Skin of body (tissue), 3 donors: ENCODE measurements at places on chromosomes 2 and 18. TPM values are rescaled to one million over a fixed set of nuclear protein-coding genes. Genes with fewer than 3 reads are reported as not detected.

DNA sequence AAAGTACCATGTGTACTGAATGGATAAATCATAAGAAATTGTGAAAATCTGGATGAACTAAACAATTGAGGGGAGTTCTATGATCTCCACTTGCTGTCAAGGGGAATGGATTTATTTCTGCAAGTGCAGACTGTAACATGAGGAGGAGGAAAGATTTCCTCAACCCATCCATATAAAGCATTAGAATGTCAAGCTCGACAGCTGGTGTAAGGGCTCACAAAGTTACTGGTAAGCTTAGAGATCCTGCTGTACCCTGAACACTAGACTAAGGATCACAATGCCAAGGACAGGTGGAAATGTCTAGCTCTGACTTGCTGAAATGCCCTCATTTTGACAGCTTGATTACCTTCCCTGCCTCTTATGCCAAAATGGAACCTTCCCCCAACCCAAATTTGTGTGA is 125.3 kb downstream of the TCF4 start:
- DNase-seq = no peak

DNA sequence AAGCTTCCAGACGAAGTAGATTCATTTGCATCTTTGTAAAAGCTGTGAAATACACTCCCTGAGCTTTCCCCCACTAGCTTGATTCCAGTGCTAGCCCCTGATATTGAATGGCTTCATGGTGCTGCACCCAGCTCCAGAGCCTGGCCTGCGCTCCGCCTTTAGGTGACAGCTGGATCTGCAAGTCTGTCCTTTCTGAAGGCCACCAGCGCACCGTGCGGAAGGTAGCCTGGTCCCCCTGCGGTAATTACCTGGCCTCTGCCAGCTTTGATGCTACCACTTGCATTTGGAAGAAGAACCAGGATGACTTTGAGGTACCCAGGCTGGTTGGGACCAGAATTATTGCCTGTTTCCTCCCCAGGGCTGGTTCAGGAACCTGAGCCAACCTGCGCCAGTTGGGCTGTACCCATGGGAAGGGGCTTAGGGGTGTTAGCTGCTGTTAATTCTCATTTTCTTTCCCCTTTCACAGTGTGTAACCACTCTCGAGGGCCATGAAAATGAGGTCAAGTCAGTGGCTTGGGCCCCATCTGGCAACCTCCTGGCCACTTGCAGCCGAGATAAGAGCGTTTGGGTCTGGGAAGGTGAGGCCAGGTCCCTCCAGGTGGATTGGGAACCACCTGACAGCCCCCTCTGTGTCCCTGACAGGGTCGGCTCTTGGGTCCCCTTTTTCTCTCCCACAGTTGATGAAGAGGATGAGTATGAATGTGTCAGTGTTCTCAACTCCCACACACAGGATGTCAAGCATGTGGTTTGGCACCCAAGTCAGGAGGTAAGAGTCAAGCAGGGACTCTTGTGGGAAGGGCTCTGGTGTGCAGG is 1.3 kb downstream of the CIAO1 start:
- peak; percentile 12 for DNase-seq

DNA sequence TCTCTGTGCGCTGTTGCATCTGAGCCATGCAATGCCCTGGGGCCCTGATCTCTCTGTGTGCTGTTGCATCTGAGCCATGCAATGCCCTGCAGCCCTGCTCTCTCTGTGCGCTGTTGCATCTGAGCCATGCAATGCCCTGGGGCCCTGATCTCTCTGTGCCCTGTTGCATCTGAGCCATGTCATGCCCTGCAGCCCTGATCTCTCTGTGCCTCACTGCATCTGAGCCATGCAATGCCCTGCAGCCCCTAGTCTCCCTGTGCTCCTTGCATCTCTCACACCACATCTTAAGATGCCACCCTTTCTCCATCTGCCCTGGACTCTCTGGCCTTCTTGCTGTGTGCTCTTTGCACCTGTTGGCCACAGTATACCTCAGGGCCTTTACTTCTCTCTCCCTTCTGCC is 56.2 kb downstream of the SOX11 start:
- DNase-seq = no peak

DNA sequence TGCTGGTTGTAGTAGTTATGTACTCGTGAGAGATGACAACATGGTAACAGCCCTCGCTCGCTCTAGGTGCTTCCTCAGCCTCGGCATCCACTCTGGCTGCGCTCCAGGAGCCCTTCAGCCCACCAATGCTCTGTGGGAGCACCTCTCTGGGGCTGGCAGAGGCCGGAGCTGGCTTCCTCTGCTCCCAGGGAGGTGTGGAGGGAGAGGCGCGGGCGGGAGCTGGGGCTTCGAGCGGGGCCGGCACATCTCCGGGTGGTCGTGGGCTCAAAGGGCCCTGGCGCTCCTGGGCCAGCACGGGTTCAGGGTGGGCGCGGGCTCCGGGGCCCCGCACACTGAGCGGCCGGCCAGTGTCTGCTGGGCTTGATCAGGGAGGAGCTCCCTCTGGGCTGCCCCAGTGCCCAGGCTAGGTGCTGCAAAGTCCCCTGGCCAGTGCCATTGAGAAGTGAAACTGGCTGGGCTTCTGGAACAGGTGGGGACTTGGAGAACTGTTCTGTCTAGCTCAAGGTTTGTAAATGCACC is 1012.1 kb downstream of the CNTNAP5 start:
- DNase-seq = no peak

GRCh38 chr18:77220726-77221125 is 28.9 kb upstream of the GALR1 start:
- DNase-seq = no peak

DNA sequence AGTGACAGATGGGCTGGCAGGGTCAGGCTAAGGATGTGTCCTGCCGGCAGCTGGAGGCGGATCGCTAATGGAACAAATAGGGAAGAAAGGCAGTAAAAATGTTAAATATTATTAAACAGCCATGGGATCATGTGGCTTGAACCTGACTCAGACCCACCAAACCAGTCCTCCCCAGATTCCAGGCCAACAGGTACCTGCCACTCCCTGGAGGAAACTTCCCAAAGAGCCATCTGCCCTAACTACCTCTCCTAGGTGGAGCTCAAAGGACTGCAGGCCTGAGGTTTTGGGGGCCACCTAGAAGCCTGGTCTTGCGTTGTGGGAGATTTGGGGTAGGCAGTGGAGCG is 34.3 kb downstream of the CIB4 start:
- DNase-seq = no peak

- no peak for DNase-seq
Observed at GRCh38 chr2:204170411-204170810, 233.8 kb downstream of the ICOS start.

- no peak for DNase-seq
Observed at GRCh38 chr2:1360557-1361250, 52.6 kb upstream of the TPO start.

GRCh38 chr2:75596784-75597183 is 36.0 kb upstream of the EVA1A start:
- DNase-seq = no peak

GRCh38 chr18:76518123-76518859 is 23.2 kb upstream of the ZNF516 start:
- peak; percentile 61 for DNase-seq

- no peak for DNase-seq
Observed at GRCh38 chr2:10335046-10335840, 32.5 kb downstream of the HPCAL1 start.

GRCh38 chr2:145412155-145412554 is 892.2 kb upstream of the ZEB2 start:
- no peak for DNase-seq

DNA sequence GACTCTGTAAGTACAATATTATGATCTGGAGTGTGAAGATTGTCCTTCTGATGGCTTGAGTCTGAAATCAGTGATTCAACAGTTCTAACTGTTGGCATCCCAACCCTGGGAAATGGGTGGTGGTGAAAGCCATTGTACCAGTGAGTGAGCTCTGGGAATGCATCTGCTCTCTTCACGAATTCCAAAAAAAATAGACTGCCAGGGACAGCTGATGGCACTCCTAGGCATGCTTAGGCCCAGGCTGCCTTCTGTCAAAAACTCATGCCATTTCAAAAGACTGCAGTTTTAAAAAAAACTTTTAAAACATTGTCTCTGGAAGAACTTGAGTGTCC is 20.3 kb downstream of the OXER1 start:
- DNase-seq = no peak

DNA sequence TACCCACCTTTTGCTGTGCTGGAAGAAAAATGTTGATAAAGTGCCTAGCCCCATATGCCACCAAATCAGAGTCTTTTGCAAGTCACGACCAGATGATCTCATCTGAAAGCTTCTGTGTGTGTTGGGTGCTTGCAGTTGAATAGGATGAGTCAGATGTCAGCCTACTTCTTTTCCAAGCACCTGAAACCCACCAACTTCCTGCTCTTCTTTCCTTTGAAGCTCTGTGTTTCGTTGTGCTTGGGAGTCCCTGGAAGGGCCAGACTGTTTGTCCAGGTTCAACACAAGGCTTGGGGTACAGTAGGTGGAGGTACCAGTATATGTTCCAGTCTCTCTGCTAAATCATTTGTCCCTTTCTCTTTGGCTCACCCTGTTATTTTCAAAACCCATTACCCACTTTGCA is 36.8 kb upstream of the LCLAT1 start:
- DNase-seq = no peak

- no peak for DNase-seq
Observed at GRCh38 chr18:79478484-79479115, 82.9 kb downstream of the NFATC1 start.

- DNase-seq = no peak
Observed at GRCh38 chr2:102815285-102815684, 53.5 kb downstream of the TMEM182 start.

DNA sequence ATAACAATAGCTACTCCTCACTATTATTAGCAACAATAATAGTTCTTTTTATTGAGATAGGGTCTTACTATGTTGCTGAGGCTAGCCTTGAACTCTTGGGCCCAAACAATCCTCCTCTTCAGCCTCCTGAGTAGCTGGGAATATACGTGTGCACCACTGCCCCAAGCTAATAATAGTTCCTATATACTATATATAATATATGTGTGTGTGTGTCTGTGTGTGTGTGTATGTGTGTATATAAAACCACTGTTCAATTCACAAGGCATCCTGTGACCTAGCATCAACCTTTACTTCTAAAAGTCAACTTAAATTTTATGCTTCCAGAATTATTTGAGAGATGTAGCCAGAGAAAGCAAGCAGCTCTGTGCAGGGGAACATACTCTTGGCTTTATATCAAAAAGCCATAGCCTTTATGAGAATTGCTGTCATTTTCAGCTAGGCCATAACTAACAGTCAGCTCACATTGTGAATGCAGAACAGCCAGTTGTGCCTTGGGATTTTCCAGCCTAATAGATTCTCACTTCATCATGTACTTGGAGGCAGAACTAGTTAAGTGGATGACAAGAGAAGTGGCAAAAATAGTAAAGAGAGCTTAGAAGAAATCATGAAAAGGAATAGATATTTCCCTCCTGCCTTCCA is 665.5 kb downstream of the NYAP2 start:
- DNase-seq = peak; percentile 33

- no peak for DNase-seq
Observed at GRCh38 chr2:10331027-10331701, 28.5 kb downstream of the HPCAL1 start.

DNA sequence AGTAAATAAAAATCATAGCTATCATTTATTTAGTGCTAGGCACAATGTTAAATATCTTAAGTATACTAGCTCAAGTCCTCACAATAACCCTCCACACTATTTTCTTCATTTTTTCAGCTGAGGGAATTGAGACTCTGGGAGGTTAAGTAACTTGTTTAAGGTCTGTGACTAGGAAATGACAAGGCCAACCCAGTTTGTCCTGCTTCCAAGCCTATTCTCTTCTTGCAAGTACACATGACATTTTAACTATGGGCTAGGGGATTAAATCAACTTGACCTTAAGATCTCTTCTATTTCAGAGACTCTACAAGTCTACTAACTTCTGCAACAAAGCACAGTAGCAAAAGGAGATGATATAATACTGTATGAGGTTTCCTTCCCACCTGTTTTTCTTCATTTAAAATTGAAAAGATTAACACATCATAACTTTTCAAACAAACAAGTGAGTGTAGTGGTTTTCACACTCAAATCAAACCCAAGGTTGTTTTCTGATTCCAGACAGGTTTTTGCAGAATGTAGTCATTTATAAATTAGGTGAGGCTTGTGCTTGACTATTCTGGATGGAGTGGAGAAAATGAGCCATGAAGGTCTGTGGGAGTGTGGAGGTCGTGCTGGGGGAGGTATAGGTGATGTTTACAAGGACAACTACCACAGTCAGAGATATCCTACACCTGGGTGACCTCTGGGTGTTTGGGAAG is 57.0 kb downstream of the CD28 start:
- DNase-seq = no peak

DNA sequence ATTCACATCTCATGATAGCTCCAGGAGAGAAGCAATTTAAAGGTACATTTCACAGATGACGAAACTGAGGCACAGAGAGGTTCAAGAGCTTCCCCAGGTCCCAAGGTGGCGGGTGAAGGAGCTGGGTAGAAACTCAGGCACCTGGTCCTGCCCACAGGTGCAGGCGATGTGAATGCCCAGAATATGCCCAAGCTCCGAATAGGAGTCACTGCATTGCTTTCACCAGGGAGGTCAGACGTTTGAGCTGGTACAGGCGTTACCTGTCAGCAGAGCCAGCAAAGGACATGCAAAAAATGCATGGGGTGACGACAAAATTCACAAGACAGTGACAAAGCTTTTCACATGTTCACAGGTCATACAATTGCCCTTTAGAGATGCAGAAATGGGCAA is 247.9 kb downstream of the HDAC4 start:
- DNase-seq = no peak

GRCh38 chr2:117972476-117973123 is 41.3 kb downstream of the CCDC93 start:
- DNase-seq = no peak

- no peak for DNase-seq
Observed at GRCh38 chr2:45763255-45763654, 111.8 kb downstream of the PRKCE start.

GRCh38 chr2:16682431-16683118 is 16.9 kb upstream of the CYRIA start:
- DNase-seq = no peak

DNA sequence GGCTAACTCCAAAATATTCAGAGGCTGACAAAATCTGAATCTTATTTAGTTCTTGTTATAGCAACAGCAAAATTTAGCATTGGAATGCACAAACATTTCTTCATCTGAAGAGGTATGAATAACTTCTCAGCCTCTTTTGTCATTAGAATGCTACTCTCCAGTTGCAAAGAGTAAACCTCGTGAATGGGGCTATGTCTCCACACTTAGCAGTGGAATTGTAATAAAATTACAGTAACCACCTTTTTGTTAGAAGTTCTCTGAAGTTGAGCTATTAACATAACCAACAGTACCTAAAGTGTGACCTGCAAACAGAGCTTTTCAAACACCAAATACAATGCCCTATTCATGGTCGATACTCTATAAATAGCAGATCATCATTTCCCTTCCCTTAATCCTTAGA is 50.2 kb upstream of the GALNT3 start:
- DNase-seq = no peak

CD207 gene
- total RNA-seq = 5.3 TPM

VSNL1 gene
- total RNA-seq = 21.9 TPM

SALL3 gene
- under 0.01 TPM for total RNA-seq

FBXO41 gene
- total RNA-seq = 0.79 TPM

GKN1 gene
- total RNA-seq = not detected

CENPO gene
- 8.0 TPM for total RNA-seq

RGPD3 gene
- 0.30 TPM for total RNA-seq

DQX1 gene
- 0.59 TPM for total RNA-seq

RPRM gene
- total RNA-seq = 3.2 TPM

LRATD1 gene
- 27.8 TPM for total RNA-seq

SP5 gene
- total RNA-seq = 1.8 TPM

DSG4 gene
- 12.5 TPM for total RNA-seq

DHRS9 gene
- total RNA-seq = 1.6 TPM

LONRF2 gene
- total RNA-seq = 2.8 TPM

EMILIN2 gene
- 37.6 TPM for total RNA-seq

CRACDL gene
- total RNA-seq = 1.1 TPM

EVX2 gene
- total RNA-seq = not detected
